Activated T-helper 1 cell treated with Interleukin-2 at 50 U/mL for 16 hours (primary cell): ENCODE measurements at places on chromosomes 11 and 22.

GRCh38 chr22:18154821-18155390 lies 4.9 kb downstream of the USP18 start:
- no peak for DNase-seq

GRCh38 chr11:116840224-116840745 lies 2.9 kb upstream of the APOA1 start:
- no peak for DNase-seq

- no peak for DNase-seq
These were observed 437.3 kb upstream of the CADM1 start for GRCh38 chr11:115941481-115941993.

GRCh38 chr11:64276653-64277431 lies 7.6 kb downstream of the BAD start:
- no peak for DNase-seq

DNA sequence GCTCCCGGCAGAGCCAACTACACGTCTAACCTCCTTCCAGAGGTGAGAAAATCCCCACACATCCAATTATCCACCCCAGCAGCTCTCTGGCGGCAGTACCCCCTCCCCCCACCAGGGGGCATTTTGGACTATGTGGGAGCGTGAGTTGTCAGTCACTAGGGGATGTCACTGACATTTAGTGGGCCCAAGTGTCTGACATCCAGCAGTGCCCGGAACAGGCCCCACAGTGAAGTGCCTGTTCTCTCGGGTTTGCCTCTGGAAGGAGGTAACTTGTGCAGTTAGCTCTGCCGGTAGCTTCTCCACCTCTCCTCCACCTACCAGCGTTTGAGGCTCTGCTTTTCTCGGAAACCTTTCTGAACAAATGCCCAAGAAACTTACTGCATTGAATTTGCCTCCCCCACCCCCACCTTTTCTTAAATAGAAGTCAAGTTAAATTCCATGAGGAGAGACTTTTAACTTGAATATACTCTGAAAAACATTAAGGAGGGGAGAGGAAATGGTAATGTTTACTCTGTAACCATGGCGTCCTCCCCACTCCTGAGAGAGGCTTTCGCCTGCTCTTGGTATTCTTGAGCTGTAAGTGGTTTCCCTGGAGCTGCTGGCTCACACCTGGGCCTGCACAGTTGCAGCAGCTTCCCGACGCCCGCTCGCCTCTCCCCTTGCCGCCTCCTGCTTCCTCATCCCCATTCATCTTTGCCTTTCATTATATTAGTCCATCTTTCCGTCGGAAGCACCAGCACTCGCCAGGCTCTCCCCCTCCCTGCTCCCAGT lies 112.8 kb downstream of the WNT7B start:
- peak; percentile 51 for DNase-seq

GRCh38 chr11:129323896-129324502 lies 51.6 kb upstream of the BARX2 start:
- no peak for DNase-seq

DNA sequence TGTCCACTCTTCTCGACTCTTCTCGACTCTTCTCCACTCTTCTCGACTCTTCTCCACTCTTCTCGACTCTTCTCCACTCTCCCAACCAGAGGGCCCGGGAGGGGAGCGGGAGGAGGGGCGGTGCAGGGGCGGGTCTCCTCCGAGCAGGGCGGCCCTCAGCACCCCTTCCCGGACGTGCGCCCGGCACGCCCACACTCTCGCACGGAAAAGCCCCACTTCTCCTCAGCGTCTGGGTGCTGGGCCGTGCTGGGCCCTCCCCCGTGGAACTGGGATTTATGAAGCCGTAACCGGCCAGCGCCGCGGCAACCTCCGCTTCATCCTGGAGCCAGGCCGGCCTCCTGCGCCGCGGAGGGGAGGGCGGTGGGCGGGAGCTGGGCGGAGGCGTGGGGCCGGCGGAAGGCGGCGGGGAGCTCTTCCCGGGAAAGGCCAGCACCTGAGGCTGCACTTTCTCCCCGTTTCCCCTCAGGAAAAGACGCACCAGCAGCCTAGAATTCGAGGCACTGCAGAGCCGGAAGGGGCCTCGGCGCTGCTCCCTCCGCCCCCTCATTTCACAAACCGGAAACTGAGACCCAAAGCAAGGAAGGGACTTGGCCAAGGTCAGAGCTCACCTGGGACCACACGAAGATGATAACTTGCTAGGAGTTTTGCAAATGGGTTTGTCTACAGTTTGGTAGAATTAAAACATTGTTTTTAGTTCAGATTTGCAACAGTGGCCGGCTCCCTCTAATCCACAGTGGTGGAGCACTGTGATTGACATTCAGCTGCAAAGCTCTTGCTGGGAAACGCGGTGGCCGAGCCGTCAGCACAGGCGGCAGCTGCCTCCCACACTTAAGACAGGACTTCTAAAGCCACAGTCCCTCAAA lies 31.6 kb upstream of the JAM3 start:
- DNase-seq: peak; percentile 47

- DNase-seq: no peak
These were observed 16.2 kb downstream of the ARVCF start for GRCh38 chr22:20000246-20001081.

- no peak for DNase-seq
These were observed 279.3 kb upstream of the B3GAT1 start for GRCh38 chr11:134691295-134691873.

- DNase-seq: no peak
These were observed 93.6 kb downstream of the NELL1 start for GRCh38 chr11:20762980-20763379.

GRCh38 chr22:31094021-31094551 lies 13.0 kb downstream of the SMTN start:
- no peak for DNase-seq

- DNase-seq: no peak
These were observed 63.4 kb downstream of the CD6 start for GRCh38 chr11:61034704-61035525.

DNA sequence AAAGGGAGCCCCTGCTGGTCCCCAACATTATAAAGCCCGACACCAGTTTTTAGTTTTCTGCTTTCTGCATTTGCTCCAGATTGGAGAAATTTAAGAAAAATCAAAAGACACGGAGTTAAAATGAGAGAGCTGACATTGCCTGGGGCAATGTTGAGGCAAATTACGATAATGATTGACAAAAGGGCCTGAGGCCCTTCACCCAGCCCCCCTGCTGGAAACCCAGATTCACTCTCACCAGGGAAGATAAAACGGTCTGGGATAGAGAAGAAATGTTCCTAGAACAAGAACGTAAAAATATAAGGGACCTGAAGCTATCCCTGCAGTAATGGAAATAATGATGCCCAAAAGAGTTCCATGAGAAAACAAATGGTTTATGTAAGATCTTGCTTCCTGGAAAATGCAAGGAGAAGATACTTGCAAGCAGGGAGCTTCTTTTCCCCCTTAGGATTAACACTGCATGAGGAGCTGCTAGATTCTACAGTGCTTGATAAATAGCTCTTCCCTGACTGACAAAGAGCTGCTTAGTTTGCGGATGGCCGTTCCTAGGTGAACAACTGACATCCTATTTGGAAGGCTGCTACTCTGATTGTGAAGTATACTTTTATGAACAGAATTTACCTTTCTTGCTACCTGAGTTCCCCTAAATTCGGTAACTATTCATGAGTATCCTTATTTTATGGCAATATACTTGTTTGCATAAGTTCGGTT lies 40.6 kb upstream of the GNAZ start:
- DNase-seq: no peak

- DNase-seq: no peak
These were observed 1.3 kb downstream of the TIGD3 start for GRCh38 chr11:65355776-65356393.

- no peak for DNase-seq
These were observed 205.1 kb downstream of the NXPE2 start for GRCh38 chr11:114883472-114883871.

GRCh38 chr11:93908689-93909088 lies 58.3 kb upstream of the VSTM5 start:
- DNase-seq: no peak

DNA sequence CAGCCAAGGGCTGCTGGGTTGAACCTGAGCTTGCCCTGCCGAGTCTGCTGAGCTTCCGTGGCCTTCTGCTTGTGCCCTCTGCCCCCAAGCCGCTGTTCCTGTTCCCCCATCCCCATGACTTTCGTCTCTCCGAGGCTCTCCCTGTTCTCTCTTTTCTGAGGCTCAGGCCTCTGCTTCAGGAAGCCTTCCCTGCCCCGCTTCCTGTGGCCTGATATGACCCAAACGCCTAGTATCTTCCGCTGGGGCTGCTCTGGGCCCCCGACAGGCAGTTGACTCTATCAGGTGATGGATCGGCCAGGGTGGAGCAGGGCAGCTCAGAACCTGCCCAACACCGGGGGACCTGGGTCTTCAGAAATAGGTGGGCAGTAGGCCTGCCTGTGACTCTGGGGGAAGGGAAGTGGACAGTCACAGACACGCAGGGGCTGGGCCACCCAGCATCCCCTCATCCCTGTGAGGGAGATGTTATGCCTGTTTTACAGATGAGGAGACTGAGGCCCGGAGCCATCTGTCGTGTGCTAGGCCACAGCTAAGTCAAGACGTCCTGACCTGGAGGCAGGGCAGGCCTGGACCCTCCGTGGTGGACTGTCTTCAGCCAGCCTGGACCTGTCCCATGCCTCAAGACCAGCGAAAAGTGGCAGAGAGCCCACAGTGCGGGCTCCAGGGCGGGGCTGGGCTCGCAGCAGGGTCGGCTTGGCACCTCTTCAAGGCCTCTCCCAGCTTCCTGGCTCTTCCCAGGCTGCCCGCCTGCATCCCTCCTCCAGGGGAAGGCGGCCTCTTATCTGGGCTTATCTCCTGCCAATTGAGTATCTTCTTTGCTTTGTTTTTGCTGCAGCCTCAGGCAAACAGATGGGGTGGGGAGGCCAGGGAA lies 16.2 kb downstream of the BAD start:
- DNase-seq: no peak

DNA sequence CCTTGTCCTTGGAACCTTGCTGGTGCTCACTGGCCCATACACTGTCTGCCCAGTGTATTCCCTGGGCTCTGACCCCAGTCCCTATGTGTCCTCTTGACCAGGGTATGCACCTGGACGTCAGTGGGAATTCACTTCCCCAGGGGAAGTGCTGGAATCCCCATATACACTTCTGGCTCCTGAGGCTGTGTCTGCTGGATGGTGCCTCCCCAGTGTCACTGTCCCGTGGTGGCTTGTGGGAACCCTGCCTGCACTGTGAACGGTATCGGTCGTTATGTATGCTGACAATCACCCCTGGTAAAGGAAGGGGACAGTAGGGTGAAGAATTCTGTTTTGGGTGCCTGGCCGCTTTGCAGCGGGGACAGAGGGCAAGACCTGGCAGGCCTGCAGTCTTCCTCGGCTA lies 95.9 kb downstream of the RRM1 start:
- DNase-seq: no peak
